ENCODE measurements at places on chromosomes 7 and 10.

DNA sequence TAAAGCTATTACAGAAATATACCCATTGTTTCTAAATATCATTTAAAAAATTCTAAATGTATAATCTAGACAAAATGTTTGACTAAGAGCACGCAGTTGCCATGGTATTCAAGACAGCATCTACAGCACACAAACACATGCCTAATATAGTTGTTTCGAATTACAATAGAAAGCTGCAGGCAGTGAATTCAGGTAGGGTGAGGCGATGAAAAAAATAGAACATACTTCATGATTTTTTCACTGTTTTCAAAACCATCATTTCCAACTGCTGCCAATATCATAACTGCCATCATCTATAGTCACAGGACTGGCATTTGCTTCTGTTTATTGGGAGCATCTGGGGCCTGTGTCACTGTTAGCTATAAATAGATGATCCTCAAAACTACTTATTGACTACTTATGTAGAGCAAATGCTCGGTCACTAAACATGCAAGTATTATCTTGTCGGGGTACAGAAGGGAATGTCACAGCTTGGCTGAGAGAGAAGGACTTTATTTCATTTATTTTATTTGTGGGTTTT is 34.4 kb upstream of the OTUD1 start:
- DNase-seq = no peak

GRCh38 chr10:91367558-91367957 is 42.6 kb upstream of the HECTD2 start:
- DNase-seq = no peak

DNA sequence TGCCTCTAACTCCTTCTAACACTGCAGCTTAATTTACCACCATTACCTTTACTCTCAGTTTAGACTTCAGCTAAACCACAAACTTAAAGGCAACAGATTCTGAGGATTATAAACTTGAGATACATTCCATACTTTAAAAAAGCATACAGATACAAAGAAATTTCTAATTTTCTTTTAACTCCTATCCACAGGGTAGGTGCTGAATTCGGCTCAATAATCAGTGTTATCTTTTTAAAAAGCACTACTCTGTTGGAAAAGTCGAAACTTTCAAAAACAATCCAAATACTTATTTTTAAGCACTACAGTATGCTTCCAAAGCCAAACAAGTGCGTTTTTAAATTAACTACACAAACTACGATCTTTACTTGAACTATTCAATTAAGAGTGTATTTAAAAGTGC is 1.0 kb downstream of the SMNDC1 start:
- DNase-seq = no peak

DNA sequence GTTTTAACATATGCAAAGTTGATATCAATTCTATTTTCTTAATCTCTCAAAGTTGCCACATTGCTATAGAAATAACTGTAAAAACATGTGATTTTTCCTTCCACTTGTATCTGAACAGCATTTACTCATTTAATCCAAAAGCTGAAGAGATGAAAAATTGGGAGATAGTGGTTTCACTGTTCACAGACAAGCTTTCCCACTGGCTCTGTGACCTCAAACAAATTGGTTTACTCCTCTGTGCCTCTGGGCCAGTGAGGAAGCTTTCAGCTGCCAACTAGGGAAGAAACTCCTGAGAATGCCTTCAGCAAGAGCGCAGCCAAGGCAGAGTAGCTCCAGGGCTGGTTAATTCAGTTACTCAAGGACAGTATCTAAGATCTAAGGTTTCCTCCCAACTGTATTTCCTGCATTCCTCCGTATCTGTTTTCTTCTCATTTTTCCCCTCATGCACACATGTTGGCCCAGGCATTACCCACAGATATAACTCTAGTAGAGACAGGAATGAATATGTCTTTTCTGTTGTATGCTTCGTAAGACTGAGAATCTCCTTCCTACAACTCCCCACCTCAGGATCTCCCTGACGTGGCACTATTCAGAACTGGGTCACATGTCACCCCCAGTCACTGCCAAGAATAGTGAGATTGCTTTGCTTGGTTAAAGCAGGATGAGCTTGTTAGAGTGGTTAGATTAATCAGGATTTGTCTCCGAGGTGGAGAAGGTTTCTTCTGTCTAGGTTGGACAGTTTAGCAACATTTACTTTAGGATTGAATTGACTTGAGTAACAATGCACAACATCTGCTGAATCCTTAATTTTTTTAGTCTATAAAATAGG is 315.7 kb downstream of the NRG3 start:
- DNase-seq = no peak

- no peak for DNase-seq
These were observed 85.9 kb downstream of the USP6NL start for GRCh38 chr10:11525503-11525902.

DNA sequence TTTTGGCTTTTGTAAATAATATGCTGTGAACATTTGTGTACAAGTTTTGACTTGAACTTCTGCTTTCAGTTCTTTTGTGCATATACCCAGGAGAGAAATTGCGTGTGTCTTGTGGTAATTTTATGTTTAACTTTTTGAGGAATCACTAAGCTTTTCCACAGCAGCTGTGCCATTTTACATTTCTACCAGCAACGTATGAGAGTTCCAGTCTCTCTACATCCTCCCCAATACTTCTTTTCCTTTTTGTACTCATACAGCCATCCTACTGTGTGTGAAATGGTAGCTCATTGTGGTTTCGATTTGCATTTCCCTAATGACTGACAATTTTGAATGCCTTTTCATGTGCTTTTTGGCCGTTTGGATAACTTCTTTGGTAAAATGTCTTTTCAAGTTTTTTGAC is 66.3 kb upstream of the INHBA start:
- DNase-seq = no peak

- no peak for DNase-seq
These were observed 263.9 kb downstream of the ETV1 start for GRCh38 chr7:13725591-13725990.

DNA sequence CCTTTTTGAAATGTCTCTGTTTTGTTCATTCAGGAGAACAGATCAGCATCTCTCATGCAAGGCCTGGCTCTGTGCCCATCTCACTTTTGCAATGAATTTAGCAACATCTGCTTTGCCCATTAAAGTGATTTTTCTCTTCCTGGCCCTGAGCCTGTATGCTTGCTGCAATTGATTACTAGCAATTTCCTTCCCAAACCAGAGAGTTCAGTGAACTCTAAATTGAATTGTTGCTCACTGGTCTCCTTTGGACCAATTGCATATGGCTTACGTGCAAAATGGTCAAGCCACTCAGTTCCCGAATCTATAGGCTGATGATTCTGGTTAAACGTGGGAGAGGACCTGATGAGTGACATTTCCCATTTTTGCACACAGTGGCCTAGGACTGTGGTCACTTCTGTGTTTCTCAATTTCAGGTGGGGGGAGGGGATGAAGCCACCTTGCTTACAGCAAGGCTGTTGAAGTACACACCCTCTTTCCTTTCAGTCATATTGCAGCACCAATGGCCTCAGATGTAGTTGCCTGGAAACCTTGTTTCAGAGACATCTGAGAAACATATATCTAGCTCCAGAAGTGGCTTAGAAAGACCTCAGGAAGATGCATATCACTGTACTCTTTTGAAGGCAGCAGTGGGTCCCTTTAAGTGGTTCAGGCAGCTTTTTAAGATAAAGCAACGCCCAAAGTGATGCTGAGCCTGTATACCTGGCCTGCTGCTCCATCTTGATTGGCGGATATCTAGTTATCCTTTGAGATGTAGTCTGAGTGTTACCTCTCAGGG is 201.4 kb downstream of the PTEN start:
- no peak for DNase-seq

DNA sequence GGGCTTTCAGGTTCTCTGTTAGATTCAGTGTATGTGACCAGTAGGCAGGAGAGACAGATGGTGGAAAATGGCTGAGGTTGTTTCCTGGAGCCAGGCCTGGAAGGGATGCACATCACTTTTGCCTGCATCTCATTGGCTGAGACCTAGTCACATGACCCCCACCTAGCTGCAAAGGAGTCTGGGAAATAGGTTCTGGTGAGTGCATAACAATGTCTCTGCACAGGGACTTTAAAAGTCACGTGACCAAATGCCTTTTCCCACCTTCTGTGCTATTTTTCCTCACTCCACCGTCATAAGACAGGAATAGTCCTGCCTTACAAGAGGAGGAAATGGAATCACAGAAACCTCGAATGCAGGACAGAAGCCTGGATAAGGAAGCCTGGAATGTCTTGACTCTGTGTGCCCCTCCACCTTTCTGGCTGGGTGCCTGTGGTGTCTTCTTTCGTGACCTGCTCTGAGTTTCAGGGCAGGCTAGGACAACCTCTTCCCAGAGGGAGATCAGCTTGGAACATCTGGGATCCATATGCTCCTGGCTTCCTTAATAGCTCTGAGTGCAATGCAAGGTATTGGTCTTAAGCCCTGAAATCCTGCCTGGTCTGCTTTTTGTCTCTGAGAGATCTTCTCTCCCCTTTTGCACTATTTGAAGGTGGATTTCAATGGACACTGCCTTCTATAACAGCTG is 139.9 kb upstream of the ZNF438 start:
- DNase-seq = no peak

GRCh38 chr10:124461642-124462347 is at the start of gene LHPP:
Gene LHPP, plus strand, starts transcription at chr10:124461823. Its CDS starts 40 bp downstream, at chr10:124461863.
- peak; percentile 79 for DNase-seq

DNA sequence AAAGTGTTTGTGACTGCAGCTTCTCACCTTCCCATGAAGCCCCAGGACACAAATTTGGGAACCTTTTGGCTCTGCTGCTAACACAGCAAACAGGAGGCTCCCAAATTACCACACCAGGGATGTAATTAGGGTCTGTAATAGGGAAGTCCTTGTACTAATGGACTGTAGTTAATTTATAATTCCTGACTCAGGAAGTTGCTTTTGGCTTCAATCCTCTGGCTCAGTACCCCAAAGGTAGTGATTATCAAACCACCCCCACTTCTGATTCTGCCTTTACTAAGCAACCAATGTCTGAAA is 3.8 kb upstream of the MALSU1 start:
- no peak for DNase-seq

DNA sequence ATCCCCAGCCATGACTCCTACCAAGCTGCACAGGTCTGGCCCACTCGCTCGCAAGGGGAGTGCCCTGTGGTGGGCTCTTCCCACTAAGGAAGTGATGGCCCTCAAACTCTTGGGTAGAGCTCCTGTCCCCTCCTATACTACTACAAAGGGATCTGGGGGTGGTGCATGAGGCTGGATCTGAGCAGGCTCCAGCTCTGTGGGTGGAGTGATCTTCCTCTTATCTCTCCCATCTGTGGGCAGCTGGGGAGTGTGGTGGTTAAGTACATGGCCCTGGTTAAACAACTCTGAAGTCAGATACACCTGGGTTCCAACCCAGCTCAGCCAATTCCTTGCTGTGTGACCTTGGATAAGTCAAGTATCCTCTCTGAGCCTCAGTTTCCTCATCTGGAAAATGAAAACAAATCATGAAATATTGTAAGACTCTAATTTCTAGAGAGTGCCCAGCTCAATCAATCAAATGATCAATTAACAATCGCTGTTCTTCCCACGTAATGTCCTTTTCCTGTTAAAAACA is 17.4 kb downstream of the DDIT4 start:
- DNase-seq = no peak

DNA sequence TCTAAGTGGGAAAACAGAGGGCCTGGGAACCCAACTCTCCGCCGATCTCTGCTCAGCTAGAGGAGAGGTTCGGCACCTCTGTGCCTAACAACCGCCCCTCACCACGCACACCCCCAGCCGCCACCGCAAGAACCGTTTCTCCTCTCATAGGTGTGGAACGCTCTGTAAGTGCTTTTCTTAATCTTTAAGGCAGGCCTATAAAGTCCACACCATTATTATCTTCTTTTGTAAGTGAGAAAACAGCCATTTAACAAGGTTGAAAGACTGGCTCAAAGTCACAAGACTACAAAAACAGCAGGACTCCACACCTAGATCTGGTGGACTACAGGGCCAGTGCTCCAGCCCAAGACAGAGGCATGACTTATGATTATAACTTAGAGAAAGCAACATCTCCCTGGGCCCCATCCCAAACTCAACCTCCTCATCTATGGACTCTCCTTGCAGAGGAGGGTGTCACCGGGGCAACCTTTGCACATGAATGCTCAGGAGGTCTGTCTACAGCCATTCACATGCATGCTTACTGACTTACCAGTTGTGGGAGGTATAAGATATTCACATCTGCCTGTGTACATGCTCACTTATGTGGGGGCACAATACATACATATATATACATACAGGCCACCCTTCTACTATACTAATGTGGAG is 7.9 kb upstream of the NKX2-3 start:
- DNase-seq = no peak

DNA sequence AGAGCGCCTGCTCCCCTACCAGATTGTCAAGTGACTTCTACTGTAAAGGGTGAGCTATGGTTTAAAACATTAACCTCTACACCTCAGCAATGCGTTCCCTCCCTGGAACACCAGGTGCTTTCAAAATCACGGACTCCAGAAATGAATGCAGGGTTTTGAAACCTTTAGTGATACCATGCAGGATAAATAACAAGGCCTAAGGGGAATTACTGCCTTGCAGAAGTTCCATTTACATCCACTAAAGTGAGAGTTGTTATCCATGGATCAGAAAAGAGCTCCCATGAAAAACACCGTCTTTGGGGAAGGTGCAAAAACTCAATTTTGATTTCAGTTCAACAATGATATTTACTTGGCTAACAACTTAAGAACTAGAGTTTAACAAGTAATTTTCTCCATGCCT is 4.0 kb downstream of the FZD8 start:
- DNase-seq = no peak

GRCh38 chr10:124450783-124451057 is 885 bp upstream of the NKX1-2 start:
- no peak for DNase-seq
